ENCODE measurements at places on chromosomes 2 and 18.

- DNase-seq: no peak
Observed at GRCh38 chr2:95393901-95394300, 8.6 kb upstream of the FAHD2A start.

GRCh38 chr2:237650455-237650850 is 23.1 kb downstream of the LRRFIP1 start:
- DNase-seq: no peak

DNA sequence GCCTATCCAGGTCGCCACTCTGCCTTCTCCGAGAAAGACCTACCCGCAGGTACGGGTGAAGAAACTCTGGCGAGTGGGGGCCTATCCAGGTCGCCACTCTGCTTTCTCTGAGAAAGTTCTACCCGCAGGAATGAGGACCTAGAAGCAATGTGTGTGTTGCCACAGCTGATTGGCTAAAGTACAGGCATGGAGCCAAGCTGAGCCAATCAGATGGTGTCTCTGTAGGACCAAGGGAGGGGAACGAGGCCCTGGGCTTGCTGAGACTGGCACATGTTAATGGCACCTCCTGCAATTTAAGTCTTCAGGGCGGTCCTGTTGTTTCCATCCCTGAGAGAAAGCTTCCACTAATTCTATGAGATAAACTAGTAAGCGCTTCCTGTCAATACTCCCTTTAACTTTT is 82.3 kb downstream of the KCTD1 start:
- DNase-seq: no peak

- DNase-seq: no peak
Observed at GRCh38 chr2:220279372-220279771, 651.9 kb downstream of the SLC4A3 start.

- DNase-seq: no peak
Observed at GRCh38 chr2:214889301-214889700, 79.8 kb upstream of the BARD1 start.

GRCh38 chr2:223786236-223786635 is 51.1 kb downstream of the AP1S3 start:
- no peak for DNase-seq

DNA sequence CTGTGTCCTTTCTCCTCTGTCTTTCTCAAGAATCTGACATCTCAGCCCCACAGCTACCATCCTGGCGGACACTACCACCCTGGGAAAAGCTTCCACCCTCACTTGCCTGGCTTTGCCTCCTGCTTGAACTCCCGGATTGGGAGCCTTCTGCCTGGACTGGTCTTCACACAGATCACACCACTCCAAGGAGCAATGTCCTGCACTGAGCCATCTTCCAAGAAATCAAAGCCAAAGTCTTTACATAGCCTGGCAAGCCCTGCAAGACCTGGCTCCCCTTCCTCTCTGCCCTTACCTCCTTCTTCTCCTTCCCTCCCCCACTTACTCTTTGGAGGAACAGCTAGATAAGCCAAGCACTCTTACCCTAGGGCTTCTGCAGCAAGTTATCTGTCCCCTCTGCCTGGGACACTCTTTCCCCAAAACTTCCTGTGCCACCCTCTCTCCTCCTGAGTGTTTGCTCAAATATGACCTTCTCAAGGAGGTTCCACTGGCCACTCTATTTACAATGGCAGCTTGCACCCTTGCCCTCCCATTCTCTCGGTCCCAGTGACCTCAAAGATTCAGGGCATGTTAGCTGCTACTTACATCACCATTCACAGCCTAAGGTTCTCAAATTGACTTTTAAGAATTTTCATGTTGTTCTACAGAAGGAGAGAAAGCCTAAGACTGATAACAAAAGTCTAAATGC is 9.7 kb downstream of the ATP8B1 start:
- no peak for DNase-seq

DNA sequence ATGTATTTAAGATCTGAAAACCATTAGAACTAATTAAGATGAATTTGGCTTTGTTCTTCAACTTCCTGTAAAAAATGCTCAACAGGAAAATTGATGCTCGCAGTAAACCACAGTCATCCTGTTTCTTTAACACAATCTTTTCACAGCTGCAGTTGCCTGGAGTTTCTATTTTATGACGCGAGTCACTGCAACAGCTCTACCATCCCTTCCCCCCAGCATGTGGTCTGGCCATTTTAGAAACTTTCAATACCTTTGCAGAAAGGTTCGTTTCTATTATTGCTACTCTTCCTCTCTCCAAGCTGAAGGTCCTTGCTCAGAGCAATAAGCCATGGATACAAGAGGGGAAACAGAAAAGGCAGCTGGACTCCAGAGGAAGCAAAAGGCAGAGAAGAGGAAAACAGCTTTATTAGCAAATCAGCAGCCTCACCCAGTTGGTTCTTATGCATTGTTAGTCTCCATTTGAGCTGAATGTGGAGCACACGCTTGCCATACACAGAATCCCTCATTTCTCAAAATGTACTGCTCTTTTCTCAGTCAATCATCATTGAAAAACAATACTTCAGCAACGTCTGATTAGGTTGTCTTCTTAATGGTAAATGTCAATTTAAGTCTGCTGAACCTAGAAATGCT is 3.9 kb downstream of the WIPF1 start:
- DNase-seq: peak; percentile 75

DNA sequence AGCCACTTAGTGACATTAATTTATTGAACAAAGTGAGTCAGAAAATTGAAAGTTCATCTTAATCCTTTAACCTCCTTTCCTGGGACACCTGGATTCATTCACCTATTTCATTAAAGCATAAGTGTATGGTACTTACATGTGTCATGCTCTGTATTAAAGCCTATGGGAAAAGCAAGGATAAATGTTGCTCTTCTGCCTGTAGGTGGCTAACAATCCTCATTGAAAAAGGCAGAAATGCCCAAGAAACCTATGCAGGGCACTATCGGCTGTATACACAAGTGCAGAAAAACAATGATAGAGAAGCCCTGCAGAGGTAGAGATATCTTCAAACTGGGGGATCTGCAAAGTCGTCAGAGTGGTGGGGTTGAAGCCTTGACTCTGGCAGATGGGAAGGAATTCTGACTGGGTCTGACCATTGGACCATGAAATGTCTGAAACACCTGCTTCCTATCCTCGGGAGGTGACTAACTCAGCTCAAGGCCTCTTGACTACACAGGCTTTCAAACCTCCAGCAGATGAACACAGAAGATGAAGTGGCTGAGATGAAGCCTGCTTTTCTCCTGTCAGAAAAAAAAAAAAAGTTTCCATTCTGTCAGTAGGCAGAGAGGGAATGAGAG is 83.1 kb downstream of the DCC start:
- no peak for DNase-seq

- DNase-seq: no peak
Observed at GRCh38 chr2:95539836-95540235, 52.0 kb upstream of the TRIM43 start.

- DNase-seq: no peak
Observed at GRCh38 chr2:159605441-159606178, 10.7 kb downstream of the BAZ2B start.

GRCh38 chr2:207503234-207503633 is 26.5 kb upstream of the CREB1 start:
- DNase-seq: peak; percentile 81

- no peak for DNase-seq
Observed at GRCh38 chr2:64982311-64982857, 6.8 kb upstream of the SLC1A4 start.

DNA sequence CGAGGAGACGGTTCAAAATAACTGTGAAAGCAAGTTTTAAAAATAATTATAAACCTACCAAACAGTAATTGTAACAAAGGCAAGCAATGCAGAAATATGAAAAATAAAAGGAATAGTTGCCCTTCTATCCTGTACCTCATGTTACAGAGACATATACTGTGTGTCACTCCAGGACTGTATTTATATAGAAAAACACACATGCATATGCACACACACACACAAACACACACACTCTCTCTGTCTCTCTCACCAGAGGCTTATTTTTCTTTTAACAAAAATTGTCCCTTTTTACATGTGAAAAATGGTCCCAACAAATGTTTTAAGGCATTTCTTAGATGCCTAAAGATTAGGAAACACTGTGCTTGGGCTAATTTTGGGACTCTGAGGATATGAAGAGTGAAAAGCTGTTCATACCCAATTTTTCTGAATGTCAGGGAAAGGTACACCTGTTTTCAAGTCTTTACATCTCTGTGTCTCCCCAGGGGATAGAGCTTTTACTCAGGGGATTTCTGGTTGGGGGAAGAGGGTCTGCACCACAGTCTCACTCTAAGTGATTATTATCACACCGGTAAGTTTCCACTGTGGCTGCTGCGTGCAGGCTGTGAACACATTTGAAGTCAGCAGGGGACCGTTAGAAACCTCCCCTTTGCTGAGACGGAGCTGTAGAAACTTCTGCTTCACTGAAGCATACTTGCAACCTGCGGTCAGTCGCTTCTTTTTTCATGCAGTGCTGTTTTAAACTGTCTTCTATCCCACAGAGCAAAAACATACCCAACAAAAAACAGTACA is 51.4 kb upstream of the SPAG16 start:
- no peak for DNase-seq

GRCh38 chr2:74439803-74440377 is 1.8 kb downstream of the RTKN start:
- no peak for DNase-seq

- peak; percentile 60 for DNase-seq
Observed at GRCh38 chr2:208072250-208072892, 47.0 kb upstream of the PLEKHM3 start.

DNA sequence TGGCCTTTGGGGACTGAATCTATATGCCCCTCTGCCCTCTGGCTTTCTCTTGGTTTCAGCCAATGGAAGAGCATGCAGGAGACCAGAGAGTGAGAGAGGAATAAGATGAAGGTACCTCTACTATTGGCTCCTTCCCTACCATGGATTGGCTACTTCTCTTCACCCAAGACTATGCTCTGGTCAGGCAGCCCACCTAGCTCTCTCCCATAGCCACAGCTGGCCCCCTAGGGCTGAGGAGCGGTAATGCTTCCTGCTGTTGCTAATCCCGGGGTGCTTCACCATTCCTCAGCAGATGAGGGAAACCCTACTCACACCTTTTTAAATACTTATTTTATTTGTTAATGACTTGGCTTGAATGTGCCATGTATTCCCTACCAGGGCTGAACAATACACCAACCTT is 142.4 kb downstream of the MREG start:
- no peak for DNase-seq

- no peak for DNase-seq
Observed at GRCh38 chr2:106700616-106701015, 185.4 kb downstream of the ST6GAL2 start.

Measured in CD14-positive monocyte (primary cell).